Small intestine (tissue), 16 donors: ENCODE measurements at places on chromosomes 12 and 14. TPM values are rescaled to one million over a fixed set of nuclear protein-coding genes. Genes with fewer than 3 reads are reported as not detected.
A peak's percentile ranks its signal among the peaks of the same experiment; 100 is the strongest.

DNA sequence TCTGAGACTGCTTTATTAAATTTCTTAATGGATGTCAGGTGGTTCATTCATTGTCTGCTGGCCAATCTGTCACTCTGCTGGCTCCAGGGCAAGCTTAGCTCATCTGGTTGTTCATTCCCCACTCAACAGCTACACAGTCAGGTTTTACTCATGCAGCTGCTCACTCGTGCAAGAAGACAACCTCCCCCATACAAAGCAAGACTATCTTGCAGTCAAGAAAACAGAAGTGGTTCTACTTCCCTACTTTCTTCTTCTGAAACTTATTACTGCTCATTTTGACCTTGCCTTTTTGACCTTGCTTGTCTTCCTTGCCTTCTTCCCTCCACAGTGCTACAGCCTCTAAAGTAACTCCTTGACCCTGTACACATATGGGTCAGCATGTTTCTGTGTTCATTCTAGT, 277.9 kb downstream of the SSPN start:
- DNase-seq, result no peak

- DNase-seq, result peak; percentile 35
Measured at GRCh38 chr12:54593135-54593534, 4.7 kb upstream of the PPP1R1A start.

GRCh38 chr14:94933486-94933885, 163.6 kb upstream of the GSC start:
- no peak for DNase-seq

DNA sequence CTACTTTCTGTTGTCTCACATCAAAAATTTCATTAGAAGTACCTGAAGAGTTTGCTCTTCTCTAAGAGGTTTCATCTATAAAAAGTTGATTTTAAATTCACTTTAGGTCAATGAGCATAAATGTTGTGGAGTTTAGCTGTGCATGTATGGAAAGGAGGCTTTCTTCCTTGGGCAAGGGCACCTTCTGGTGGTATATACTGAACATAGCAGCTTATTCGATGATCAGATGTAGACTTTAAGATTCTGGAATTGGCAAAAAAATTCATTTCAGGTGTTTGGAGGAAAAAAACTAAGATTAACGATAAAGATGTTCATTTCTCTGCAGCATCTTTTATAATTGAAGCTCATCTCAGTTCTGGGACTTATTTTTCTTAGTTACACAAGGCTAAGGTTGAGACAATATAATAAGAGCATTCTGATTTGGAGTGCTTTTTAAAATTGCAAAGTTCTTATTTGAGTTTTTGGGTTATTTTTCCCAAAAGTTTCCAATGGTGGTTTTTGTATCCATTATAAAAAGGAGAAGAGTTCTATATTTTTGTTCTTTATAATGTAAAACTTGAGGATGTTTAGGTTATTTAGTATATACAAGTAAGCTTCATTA, 46.8 kb downstream of the TMEM117 start:
- peak; percentile 58 for DNase-seq

DNA sequence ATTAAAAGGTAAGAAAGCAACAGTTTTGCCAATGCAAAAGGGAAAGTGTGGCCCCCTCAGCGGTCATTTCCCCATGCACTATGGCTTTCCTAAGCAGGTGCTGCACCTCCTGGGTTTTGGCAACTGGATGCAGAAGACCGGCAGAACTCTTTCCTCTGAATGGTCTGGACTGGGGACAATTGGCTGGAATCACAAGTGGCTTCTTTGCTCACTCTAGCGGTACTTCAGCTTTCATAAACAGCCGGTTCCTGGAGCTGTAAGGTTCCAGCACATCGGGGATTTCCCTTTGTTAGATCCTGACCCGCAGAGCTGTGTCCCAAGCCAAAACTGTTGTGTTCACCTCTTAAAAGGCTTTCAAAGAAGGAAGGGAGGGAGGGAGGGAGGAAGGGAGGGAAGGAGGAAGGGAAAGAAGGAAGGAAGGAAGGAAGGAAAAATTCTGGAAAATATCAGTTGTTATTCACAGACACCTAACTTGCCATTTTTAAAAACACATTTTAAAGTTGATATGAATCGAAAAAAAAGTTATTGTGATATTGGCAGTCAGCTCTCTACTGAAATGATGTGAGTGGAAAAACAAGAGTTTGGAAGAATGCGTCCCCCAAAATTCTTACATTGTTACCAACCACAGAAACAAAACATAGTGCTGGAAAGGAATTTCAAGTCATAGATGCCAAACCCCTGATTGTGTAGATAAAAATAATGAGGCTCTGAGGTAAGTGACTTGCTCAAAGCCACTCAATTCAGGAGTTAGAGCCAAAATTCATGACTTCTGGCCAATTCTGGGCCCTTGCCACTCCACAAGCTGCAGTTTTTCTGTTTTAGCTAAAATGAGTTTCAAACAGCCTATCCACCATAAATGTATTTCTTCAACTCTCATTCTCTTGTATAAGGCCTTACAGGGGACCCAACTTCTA, 220.6 kb upstream of the HMGA2 start:
- peak; percentile 45 for DNase-seq

DNA sequence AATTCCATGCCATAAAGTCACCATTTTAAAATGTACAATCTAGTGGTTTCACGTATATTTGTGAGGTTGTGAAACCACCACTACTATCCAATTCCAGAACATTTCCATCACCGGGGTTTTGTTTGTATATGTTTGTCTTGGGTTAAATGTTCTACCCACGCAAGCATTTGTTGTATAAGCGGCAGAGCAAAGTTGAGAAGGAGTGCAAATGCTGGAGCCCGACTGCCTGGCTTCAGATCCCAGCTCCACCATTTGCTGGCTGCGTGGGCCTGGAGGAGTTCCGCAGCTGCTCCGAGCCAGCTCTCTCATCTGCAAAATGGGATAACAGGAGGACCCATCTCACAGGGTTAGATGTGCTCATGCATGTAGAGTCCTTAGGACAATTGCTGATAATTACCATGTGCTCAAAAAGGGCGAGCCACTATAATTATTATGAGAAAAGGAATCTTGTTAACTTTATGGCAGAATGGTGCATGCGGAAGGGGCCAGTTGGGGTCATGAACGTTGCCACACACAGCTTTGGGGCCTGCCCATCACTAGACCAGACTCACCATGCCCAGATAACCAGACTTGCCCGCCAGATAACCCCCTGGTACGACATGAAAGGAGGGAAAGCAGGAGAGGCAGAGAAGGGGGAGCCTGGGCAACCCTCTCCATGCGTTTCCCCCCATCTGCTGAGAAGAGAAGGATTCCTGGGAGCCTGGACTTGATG, 6.4 kb downstream of the ACTN1 start:
- DNase-seq, result no peak

DNA sequence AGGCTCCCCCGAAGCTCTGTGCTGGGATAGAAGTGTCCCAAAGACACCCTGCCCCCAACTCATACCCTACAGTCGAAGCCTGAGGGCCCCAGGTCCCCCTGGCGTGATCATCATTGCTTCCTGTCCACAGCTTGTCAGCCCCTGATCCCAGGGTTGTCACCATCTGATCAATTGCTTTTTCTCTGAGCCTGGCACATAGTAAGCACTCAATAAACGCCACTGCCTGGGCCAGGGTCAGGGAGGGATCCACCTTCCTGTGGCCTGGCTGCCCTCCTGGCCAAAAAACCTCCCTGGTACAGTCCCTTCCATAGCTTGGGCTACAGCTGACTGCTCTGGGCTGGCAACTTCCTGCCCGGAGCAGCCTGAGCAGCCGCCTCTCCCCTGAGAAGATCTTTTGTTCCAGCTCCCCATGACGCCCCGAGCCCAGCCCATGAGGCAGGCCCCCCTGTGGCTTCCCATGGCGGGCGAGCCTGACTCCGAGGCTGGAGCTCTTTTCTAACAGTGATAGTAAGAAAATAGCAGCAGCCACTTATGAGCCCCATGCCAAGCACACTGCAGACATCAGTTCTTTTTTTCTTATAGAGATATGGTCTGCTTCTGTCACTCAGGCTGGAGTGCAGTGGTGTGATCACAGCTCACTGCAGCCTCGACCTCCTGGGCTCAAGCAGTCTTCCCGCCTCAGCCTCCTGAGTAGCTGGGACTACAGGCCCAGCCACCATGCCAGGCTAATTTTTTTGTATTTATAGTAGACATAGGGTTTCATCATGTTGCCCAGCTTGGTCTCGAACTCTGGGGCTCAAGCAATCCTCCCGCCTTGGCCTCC, 6.5 kb downstream of the SH2B3 start:
- no peak for DNase-seq

DNA sequence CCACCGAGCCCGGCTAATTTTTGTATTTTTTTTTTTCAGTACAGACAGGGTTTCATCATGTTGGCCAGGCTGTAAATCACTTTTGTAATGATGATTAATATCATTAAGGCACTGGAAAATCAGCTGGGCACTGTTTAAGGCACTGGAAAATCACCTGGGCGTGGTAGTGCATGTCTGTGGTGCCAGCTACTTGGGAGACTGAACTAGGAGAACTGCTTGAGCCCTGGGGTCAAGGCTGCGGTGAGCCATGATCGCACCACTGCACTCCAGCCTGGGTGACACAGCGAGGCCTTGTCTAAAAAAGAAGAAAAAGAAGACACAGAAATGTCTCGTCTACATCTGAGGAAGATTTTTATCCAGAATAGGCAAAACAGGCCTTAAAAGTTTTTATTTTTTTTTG, 12.7 kb downstream of the SLC11A2 start:
- DNase-seq, result no peak

DNA sequence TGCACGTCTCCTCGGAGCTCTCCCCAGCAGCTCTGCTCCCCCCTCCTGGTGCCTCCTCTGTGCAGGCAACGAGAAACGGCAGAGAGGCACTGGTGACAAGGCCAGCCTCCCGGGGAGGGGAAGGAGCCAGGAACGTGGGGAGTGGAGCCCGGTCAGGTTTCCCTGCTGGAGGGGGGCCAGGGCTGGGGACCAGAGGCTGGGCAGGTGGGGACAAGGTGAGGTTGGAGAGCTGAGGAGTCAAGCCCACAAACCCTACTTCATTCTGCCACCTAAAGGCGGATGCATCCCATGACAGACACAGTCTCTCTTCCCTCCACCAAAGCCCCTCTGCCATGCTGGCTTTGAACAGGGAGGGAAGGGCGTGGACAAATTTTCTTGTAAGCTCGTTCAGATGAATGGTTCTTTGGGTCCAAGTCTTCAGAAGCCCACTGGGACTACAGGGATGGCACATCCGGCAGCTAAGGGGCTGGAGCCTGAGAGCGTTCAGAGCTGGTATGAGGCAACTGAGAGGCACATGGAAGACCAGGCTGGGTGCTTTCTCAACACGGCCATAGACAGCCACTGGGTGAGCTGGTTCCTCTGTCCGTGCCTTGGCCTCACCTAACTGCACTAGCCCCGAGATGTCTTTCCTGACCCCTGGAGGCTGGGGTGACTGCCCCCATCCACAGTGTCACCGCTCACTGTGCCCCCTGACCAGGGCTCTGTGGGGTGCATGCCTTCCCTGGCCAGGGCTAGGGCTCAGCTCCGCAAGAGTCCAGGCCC, 105.9 kb downstream of the RBM19 start:
- DNase-seq, result no peak

DNA sequence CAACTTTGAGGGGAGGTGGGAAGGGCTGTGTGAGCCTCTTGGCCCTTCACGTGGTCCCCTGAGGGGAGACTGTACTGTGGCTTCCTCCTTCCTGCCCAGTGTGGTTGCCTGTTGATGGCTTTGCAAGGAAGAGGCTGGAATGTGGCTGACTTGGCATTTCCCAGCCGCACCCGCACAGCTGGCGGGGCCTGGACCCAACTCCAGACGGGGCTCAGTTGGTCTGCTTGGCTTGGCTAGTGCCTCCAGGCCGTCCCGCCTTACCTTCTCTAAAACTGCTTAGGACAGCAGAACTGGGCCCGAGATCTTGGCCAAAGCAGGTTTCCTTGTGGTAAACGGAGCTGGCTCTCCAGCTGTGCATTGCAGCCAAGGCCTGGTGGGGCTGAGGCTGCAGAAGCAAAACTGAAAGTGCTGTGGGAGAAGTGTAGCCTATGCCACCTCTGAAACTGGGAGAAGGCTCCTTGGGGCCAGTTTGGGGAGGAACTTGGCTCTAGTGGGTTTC, 139.5 kb downstream of the SMOC1 start:
- peak; percentile 35 for DNase-seq

GRCh38 chr12:121996050-121996944, 25.4 kb upstream of the BCL7A start:
- DNase-seq, result no peak

- DNase-seq, result no peak
Measured at GRCh38 chr12:72748971-72749370, 476.8 kb downstream of the TRHDE start.

Gene AKAP5
- polyA plus RNA-seq, result 0.49 TPM

Gene DLK1
- polyA plus RNA-seq, result 0.04 TPM

Gene GDF3
- polyA plus RNA-seq, result 0.31 TPM

Gene PRICKLE1
- polyA plus RNA-seq, result 0.22 TPM

Gene NUAK1
- 4.8 TPM for polyA plus RNA-seq
